ENCODE measurements at places on chromosomes 1 and 21.
A peak's percentile ranks its signal among the peaks of the same experiment; 100 is the strongest.

- DNase-seq, result peak; percentile 71
Observed at GRCh38 chr1:91511386-91511785, 10.7 kb downstream of the CDC7 start.

GRCh38 chr21:25831300-25831960, 96.7 kb downstream of the GABPA start:
- DNase-seq, result no peak

- DNase-seq, result no peak
Observed at GRCh38 chr1:241086686-241087085, 270.3 kb downstream of the RGS7 start.

- peak; percentile 60 for DNase-seq
Observed at GRCh38 chr1:199684686-199685273, 342.7 kb upstream of the NR5A2 start.

- no peak for DNase-seq
Observed at GRCh38 chr1:106980121-106980520, 76.4 kb upstream of the PRMT6 start.

GRCh38 chr1:195550071-195550862, 1058.0 kb downstream of the KCNT2 start:
- DNase-seq, result no peak

GRCh38 chr1:56532350-56532683, 47.0 kb downstream of the PLPP3 start:
- DNase-seq, result no peak

GRCh38 chr1:72435025-72435424, 152.7 kb upstream of the NEGR1 start:
- peak; percentile 7 for DNase-seq

GRCh38 chr21:33898586-33898985, 17.0 kb downstream of the ATP5PO start:
- no peak for DNase-seq

Data from suppressor macrophage (primary cell).